ENCODE measurements at places on chromosomes 2 and 18. TPM values are rescaled to one million over a fixed set of nuclear protein-coding genes. Genes with fewer than 3 reads are reported as not detected.

SCG2 gene
- 0.97 TPM for total RNA-seq

GRCh38 chr18:48317781-48318381 lies 91.3 kb downstream of the ZBTB7C start:
- no peak for DNase-seq

DNA sequence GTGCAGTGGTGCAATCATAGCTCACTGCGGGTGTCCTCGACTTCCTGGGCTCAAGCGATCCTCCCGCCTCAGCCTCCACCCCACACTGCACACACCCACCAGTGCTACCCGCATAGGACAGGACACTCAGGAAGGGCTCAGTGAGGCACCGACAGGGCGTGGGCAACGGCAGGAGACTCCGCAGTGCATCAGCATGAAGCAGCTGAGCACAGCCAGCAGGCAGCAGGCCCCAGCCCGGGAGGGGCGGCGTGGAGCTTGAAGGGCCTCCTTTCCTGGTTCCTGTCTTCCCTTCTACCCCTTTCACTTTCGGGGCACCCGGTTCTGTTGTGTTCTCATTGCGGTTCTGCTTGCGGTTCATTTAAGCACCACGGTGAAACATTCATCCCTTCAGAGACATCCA lies 89.8 kb downstream of the ZNF516 start:
- no peak for DNase-seq

GRCh38 chr18:44035554-44035953 lies 645.1 kb upstream of the SETBP1 start:
- DNase-seq = no peak

DNA sequence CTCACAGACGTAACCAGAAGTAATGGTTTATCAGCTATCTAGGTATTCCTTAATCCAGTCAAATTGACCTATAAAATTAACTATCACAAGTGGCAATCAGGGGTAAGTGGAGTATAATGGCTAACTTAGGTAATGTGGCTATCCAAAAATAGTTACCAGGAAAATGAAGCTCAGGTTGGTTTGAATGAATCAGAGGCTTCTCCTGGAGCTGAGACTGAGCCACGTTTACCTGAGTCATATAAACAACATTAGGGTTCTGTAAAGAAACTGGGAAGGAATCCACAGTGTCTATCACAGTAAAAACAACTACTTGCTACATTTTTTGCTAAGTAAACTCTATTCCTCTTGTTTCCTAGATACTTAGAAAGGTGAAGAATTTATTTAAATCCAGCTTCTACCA lies 236.0 kb upstream of the SPHKAP start:
- DNase-seq = no peak

ABCB11 gene
- total RNA-seq = 0.03 TPM

- DNase-seq = no peak
Observed at GRCh38 chr2:224393157-224393872, 8.6 kb downstream of the FAM124B start.

SH3YL1 gene
- 12.9 TPM for total RNA-seq

- DNase-seq = no peak
Observed at GRCh38 chr2:16016282-16016681, 75.9 kb downstream of the MYCN start.

VWC2L gene
- 0.08 TPM for total RNA-seq

BCL2 gene
- total RNA-seq = 25.9 TPM

GRCh38 chr2:211035548-211036185 lies 479.3 kb downstream of the CPS1 start:
- DNase-seq = no peak

NHEJ1 gene
- 6.7 TPM for total RNA-seq

CFAP65 gene
- total RNA-seq = not detected

DNA sequence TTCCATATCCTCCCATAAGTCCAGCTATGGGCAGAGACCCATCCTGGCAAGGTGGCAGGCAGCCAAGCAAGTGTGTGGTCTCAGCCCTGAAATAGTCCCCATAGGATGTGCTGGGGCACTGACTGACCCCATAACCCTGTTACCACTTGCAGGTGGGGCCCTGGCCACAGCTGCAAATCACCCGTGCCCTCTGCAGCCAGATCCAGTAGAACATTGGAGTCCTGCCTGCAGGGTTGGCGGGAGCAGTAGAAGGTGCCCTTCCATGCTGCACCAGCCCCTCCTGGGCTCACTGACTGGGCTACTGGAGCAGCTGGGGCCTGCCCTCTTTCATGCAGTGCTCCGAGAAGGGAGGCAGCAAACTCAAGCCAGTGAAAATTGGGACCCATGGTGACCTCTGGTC lies 112.6 kb upstream of the MCFD2 start:
- DNase-seq = no peak

WDPCP gene
- total RNA-seq = 27.3 TPM

NEU4 gene
- total RNA-seq = not detected

DNA sequence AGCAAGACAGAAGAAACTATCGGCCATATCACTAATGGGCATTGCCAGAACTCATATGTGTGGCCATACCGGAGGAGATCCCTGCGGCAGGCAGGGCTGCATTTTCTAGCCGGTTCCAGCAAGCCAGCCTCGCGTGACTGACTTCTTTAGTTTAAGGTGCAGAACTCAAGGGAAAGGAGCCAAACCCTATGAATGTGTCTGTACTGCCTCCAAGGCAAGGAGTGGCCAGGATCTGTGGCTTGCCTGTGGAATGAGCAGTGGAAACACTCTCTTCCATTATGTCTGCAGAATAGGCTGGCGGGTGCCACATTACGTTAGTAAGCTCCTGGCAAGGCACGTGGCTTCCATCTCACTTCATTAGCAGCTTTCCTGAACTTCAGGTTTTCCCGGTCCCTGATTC lies 137.6 kb downstream of the ATL2 start:
- DNase-seq = no peak

DNA sequence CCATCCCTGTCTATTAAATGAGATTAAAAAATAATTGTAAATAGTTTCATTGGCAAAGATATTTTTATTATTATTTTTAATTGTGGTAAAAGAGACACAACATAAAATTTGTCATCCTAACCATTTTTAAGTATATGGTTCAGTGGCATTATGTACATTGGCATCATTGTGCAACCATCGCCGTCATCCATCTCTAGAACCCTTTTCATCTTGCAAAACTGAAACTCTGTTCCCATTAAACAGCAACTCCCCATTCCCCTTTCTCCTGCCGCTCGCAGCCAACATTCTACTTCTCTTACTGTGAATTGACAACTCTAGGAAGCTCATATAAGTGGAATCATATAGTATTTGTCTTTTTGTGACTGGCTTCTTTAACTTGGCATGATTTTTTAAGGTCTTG lies 25.3 kb downstream of the LAMA3 start:
- no peak for DNase-seq

CDH19 gene
- 14.8 TPM for total RNA-seq
